CD4-positive, alpha-beta T cell (primary cell): ENCODE measurements at places on chromosomes 11 and 22. TPM values are rescaled to one million over a fixed set of nuclear protein-coding genes. Genes with fewer than 3 reads are reported as not detected.

- peak overlapping the region; percentile 50 for H3K4me3 ChIP-seq
- no peaks in the 10 kb centered on the region for H3K27me3 ChIP-seq
- H3K4me1 ChIP-seq = peaks cover 40% of the 10 kb centered on the region
- no peak overlapping the region for H3K27ac ChIP-seq
These were observed 10.0 kb upstream of the BACE1-AS start for GRCh38 chr11:117281159-117281558.

The HTR3B gene
- not detected for total RNA-seq

DNA sequence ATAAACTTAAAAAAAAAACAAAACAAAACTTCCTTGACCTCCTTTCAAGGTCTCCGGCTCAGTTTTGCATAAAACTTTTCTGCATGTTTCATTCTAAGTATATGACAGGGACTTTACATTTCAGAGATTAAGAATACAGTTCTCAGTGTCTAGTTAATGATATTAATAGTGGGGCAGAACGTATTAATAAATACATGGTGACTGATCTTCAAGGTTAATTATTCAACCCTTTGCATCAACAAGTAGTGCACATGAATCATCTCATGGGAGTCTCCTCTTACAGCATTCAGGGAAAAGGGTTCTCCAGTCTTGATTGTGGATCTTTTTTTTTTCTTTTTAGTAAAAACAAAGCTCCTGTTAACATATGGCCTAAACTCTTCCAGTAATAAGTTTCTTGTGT, 146.8 kb downstream of the KIRREL3 start:
- H3K4me1 ChIP-seq = no peaks in the 10 kb centered on the region
- H3K27me3 ChIP-seq = no peaks in the 10 kb centered on the region
- H3K27ac ChIP-seq = no peak overlapping the region
- DNase-seq = no peak

GRCh38 chr11:78310500-78310909, 107.1 kb downstream of the GAB2 start:
- no peak overlapping the region for H3K27ac ChIP-seq
- H3K4me3 ChIP-seq = no peak overlapping the region
- no peak for DNase-seq

- H3K4me3 ChIP-seq = no peak overlapping the region
- H3K27me3 ChIP-seq = peaks cover 4% of the 10 kb centered on the region
- no peaks in the 10 kb centered on the region for H3K4me1 ChIP-seq
- no peaks in the 10 kb centered on the region for H3K36me3 ChIP-seq
- H3K27ac ChIP-seq = no peak overlapping the region
- DNase-seq = no peak
These were observed 537.6 kb downstream of the BRD1 start for GRCh38 chr22:49289822-49290679.

- H3K27ac ChIP-seq = no peak overlapping the region
- no peak for DNase-seq
- no peak overlapping the region for H3K4me3 ChIP-seq
- no peaks in the 10 kb centered on the region for H3K27me3 ChIP-seq
These were observed 173.3 kb downstream of the TBC1D22A start for GRCh38 chr22:46935506-46936377.

- DNase-seq = no peak
- H3K4me3 ChIP-seq = peak overlapping the region; percentile 90
- peak overlapping the region; percentile 82 for H3K27ac ChIP-seq
- no peaks in the 10 kb centered on the region for H3K36me3 ChIP-seq
- H3K27me3 ChIP-seq = no peaks in the 10 kb centered on the region
These were observed 874 bp upstream of the PLAAT4 start for GRCh38 chr11:63535734-63536133.

DNA sequence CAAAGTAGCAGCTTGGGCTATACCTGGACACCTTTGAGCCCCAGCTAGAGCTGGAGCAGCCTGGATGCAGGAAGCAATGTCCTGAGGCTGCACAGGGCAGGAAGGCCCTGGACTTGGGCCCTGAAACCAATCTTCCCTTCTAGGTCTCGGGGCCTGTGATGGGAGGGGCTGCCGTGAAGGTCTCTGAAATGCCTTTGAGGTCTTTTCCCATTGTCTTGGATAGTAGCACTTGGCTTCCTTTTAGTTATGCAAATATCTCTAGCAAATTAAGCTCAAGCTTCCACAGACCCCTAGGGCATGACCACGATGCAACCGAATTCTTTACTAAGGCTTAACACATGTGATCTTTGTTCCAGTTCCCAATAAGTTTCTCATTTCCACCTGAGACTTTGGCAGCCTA, 40.0 kb downstream of the LINC01488 start:
- no peaks in the 10 kb centered on the region for H3K4me1 ChIP-seq
- no peaks in the 10 kb centered on the region for H3K27me3 ChIP-seq
- no peak overlapping the region for H3K4me3 ChIP-seq
- no peak for DNase-seq

The OR8D1 gene
- total RNA-seq = not detected

GRCh38 chr11:57618438-57618837, 21.0 kb downstream of the SERPING1 start:
- no peak overlapping the region for H3K27ac ChIP-seq
- no peaks in the 10 kb centered on the region for H3K27me3 ChIP-seq
- no peaks in the 10 kb centered on the region for H3K36me3 ChIP-seq
- no peaks in the 10 kb centered on the region for H3K4me1 ChIP-seq
- H3K4me3 ChIP-seq = no peak overlapping the region
- DNase-seq = no peak

- no peak for DNase-seq
- no peaks in the 10 kb centered on the region for H3K27me3 ChIP-seq
- peaks cover 20% of the 10 kb centered on the region for H3K4me1 ChIP-seq
- no peak overlapping the region for H3K27ac ChIP-seq
These were observed 10.6 kb downstream of the RAB6A start for GRCh38 chr11:73750228-73750627.

DNA sequence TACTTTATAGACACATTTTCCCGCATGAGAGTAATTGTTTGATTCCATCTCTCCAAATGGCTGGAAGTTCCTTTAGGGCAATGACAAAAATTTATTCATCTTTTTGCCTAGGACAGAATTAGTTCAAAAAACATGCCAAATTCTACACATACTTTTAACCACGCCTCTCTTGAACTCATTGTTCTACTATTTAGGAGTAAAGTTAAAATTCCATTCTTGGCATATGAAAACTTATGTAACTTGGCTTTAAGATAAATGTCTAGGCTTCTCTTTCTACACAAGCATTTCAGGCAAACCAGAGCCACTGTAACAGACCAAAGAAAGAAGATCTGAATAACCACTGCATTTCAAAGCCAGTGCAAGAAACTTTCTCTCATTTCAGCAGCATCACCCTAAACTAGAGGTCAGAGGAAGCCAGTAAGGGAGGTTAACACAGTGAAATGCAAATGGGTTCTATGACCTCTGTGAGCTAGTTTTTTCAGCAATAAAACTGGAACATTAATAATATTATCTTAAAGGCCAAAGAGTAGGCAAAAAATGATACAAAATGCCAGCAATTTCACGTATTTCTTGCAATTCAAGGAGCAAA, 73.0 kb downstream of the RSF1 start:
- H3K36me3 ChIP-seq = peaks cover 5% of the 10 kb centered on the region
- no peak overlapping the region for H3K4me3 ChIP-seq
- no peak for DNase-seq
- no peak overlapping the region for H3K27ac ChIP-seq
- H3K27me3 ChIP-seq = no peaks in the 10 kb centered on the region

GRCh38 chr11:109865548-109866186, 227.5 kb upstream of the ZC3H12C start:
- no peak overlapping the region for H3K4me3 ChIP-seq
- no peaks in the 10 kb centered on the region for H3K27me3 ChIP-seq
- H3K36me3 ChIP-seq = no peaks in the 10 kb centered on the region
- no peaks in the 10 kb centered on the region for H3K4me1 ChIP-seq

GRCh38 chr11:66915046-66915832, 42.9 kb downstream of the PC start:
- H3K4me1 ChIP-seq = no peaks in the 10 kb centered on the region
- no peak overlapping the region for H3K27ac ChIP-seq
- DNase-seq = no peak
- H3K27me3 ChIP-seq = no peaks in the 10 kb centered on the region
- no peak overlapping the region for H3K4me3 ChIP-seq

DNA sequence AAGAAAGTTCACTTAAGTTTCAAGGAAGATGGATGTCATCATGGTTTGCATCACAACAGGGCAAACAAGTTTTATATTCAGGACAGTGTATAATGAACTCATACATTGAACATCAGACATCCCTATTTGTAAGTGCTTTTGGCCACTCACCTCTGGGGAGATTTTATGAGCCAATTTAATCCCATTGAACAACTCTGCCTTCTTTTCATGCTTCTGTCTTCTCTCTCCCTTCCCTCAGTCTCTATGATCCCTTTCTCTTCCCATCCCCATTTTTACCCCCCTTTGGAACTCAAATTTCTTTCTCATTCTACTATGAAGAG, 234.3 kb upstream of the POU2AF2 start:
- no peaks in the 10 kb centered on the region for H3K36me3 ChIP-seq
- H3K4me1 ChIP-seq = no peaks in the 10 kb centered on the region
- no peak for DNase-seq
- no peak overlapping the region for H3K4me3 ChIP-seq

The MS4A4A gene
- not detected for total RNA-seq

GRCh38 chr22:24389680-24390079, 37.7 kb upstream of the ADORA2A start:
- H3K4me1 ChIP-seq = no peaks in the 10 kb centered on the region
- no peaks in the 10 kb centered on the region for H3K27me3 ChIP-seq
- H3K27ac ChIP-seq = no peak overlapping the region
- peaks cover 5% of the 10 kb centered on the region for H3K36me3 ChIP-seq
- no peak overlapping the region for H3K4me3 ChIP-seq
